ENCODE measurements at places on chromosomes 7 and 10. TPM values are rescaled to one million over a fixed set of nuclear protein-coding genes. Genes with fewer than 3 reads are reported as not detected.

UNCX gene
- not detected for polyA plus RNA-seq

RPS24 gene
- polyA plus RNA-seq, result 778 TPM

SPDYE2B gene
- polyA plus RNA-seq, result not detected

PAXIP1 gene
- 2.3 TPM for polyA plus RNA-seq

ARHGAP22 gene
- not detected for polyA plus RNA-seq

MRLN gene
- not detected for polyA plus RNA-seq

CUTC gene
- polyA plus RNA-seq, result 88.8 TPM

CEP55 gene
- polyA plus RNA-seq, result 0.69 TPM

FFAR4 gene
- polyA plus RNA-seq, result not detected

RBAK gene
- polyA plus RNA-seq, result 6.8 TPM
